ENCODE measurements at places on chromosomes 12 and 14.

DNA sequence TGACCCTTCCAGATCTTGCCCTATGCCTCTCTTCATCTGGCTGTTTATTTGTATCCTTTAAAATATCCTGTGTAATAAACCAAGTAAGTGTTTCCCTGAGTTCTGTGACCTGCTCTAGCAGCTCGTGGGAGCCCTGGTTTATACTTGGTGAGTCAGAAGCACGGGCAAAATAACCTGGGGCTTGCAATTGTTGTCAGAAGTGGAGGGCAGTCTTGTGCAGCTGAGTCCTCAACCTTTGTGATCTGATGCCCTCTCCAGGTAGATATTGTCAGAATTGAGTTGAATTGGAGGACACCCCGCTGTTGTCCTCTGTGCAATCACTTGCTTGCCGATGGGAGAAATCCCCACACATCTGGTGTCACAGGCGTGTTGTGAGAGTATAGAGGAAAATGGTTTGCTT, 62.5 kb upstream of the PRICKLE1 start:
- no peak for DNase-seq

- DNase-seq: no peak
Measured at GRCh38 chr14:81222691-81223090, 1.9 kb upstream of the GTF2A1 start.

GRCh38 chr12:110846615-110847566, at the start of gene CCDC63:
Gene CCDC63 (plus strand): TSS chr12:110846987. CDS start chr12:110852955, 5,968 bp downstream.
- no peak for DNase-seq

DNA sequence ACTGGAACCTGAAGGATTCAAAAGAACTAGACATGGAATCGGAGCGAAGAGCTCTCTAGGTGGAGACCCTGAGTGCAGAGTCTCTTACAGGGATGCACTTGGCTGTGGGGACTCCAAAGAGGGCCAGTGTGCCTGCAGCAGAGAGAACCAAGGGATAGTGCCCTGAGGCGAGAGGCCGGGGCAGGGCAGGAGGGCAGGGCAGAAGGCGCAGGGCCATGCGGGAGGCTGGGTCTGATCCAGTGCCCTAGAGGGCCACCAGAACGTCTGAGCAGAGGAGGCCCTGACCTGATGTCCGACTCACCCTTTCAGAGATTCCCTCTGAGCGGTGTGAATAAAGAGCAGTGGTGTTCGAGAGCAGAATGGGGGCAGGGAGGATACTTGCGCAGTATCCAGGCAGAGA, 205.4 kb upstream of the FKBP4 start:
- DNase-seq: no peak

DNA sequence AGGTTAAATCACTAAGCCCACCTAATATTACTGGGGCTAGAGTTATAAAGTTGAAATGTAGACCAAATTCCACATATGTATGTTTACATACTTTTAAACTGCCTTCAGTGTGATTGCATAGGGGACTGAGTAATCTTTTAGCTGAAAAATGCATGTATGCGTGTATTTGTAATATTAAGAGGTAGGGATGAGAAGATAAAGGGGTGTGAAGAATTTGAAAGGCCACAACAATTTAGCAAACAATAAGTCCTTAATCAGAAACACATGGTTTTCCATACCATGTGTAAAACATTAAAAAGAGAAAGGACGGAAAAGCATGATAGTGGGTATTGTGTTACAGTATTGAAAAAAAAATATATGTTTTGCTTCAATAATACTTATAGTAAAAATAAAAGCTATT, 919.9 kb upstream of the FLRT2 start:
- DNase-seq: no peak

DNA sequence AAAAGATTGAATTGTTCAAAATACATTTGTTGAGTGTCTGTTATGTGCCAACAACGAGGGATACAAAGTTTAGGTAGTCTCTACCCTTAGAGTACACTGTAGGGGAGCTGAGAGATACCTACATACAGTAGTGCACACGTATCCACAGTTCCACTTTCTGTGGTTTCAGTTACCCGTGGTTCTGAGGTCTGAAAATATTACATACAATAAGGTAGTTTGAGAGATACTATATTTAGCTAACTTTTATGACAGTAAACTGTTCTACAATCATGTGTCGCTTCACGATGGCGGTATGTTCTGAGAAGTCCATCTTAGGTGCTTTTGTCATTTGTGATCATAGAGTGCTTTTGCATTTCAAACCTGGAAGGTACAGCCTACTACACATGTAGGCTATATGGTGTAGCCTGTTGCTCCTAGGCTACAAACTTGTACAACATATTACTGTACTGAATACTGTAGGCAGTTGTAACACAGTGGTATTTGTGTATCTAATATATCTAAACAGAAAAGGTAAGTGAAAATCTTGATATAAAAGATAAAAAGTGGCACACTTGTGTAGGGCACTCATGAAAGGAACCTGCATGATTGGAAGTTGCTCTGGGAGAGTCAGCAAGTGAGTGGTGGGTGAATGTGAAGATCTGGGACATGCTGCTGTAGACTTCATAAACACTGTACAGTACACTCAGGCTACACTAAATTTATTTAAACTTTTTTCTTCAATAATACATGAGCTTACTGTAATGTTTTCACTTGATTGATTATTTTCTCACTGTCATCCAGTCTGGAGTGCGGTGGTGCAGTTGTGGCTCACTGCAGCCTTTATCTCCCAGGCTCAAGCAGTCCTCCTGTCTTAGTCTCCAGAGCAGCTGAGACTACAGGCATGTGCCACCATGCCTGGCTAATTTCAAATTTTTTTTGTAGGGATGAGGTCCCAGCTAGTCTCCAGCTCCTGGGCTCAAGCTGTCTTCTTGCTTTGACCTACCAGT, 4.0 kb downstream of the CPSF6 start:
- no peak for DNase-seq

DNA sequence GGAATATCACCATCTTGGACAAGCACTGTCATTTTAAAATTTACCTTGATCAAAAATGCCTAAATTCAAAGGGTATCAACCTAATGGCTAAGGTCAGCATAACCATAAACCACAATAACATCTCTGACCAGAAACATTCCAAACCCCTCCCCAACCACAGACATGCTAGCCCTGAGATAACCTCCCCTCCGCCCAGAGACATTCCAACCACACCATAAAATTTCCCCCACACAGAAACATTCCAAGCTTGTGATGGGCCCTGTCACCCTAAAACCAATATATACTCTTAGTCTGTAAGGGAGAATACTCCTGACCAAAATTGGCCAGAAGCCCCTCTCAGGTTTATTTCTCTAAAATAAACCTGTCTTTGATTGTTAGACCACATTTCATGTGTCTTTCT, 17.7 kb downstream of the EPYC start:
- DNase-seq: no peak

- no peak for DNase-seq
Measured at GRCh38 chr14:53701108-53701875, 255.3 kb downstream of the BMP4 start.

- DNase-seq: no peak
Measured at GRCh38 chr12:16359512-16360491, 12.4 kb downstream of the MGST1 start.

DNA sequence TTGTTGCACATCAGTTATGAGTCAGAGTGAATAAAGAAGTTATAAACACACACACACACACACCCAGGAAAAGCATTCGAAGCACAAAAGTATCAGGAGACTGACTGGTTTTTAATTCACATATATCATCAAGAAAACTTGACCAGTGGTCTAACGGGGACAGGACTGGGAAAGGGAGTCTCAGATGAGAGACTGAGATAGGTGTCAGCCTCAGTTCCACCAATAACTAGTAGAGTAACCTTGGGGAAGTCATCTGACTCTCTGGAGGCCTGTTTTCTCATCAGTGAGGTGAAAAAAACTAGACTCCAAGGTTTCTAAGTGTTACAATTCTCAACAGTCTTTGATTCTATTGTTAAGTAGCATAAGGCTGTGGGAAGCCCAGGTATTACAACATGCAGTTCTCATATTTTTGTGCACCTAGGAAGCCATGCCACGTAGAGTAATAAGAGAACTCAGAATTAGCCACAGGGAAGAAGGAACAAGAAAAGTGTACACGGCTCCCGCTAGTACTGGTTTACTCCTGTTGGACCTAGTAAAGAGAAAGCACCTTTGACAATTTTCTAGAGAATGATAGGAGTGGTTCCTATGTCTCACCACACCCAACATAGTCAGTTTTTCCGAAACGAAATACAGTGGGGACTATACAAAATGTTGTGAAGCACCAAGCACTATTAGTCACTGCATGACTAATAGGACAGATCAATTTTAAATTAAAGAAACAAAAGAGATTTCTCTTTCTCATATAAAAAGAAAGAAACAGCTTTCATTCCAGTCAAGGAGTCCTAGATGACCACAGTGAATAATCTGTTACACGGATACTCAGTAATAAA, 5.0 kb downstream of the PPTC7 start:
- DNase-seq: no peak

GRCh38 chr12:78406828-78407227, 457.7 kb upstream of the SYT1 start:
- DNase-seq: no peak

- DNase-seq: no peak
Measured at GRCh38 chr12:27063250-27063851, 19.0 kb downstream of the C12orf71 start.

DNA sequence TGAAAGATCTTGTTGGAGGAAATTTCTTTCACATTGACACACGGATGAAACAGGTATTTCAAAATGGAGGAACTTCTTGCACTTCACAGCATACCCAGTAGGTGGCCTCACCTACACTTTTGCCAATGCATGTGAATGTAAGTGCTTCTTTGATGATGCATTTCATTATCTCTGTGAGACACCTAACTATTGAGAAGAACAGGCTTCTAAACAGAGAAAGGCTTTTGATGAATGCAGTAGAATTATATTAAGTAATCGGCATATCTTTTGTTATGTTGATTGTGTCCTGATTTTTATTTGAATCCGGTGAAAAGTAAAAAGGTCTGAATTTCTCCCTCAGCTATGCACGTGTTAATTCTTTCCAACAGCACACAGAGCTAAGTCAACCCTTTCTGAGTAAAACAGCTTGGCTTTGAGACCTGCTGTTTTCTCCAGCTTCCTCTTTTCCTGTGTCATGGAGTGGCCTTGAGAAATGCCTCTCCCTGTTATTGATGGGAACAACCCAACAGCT, 399.0 kb downstream of the NAV3 start:
- DNase-seq: no peak

DNA sequence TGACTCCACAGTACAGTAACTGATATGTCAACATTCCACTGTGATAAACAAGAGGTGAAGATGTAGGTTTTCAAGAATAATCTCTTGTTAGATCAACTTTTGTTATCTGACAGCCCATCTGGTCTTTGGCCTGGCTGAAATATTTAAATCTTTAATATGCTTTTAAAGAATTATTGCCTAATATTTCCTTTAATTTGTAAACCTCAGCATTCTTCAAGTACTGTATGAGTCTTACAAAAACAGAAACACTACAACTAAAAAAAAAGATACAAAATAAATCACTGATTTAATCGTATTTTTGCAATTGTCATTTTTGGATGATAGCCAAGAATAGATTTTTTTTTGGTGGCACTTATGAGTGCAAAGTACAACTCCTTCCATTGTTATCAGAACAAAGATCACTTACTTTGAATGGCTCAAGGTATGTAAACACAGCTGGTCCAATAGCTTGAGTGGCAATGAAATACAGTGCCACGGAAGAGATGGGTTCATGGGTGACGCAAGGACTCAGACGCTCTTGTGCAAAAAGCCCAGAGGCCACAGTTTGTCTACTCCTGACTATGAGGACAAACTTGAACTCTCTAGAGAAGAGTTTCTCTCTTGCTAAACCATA, 109.5 kb downstream of the PAX9 start:
- no peak for DNase-seq

DNA sequence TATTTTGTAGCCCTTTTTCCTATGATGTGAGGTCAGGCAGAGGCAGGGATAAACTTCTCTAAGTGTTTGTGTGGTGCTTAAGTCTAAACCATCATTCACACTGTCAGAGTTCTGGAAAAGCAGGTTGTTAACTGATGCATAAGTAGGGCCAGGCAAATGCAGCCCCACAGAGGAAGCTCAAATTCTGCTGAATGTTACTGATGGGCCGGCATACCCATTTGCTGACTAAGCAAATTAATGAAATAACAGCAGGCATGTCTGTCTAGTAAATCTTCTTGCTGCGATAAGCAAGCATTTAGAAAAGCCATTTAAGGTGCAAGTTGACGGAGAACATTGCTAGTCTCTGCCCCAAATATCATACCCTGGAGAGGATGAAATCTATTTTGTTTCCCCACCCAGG, 523.2 kb upstream of the CCDC196 start:
- DNase-seq: no peak

- DNase-seq: no peak
Measured at GRCh38 chr12:107642240-107642639, 43.4 kb upstream of the PWP1 start.

GRCh38 chr12:123038486-123038885, 58.0 kb downstream of the ARL6IP4 start:
- no peak for DNase-seq

GRCh38 chr12:11067514-11067913, 5.4 kb upstream of the TAS2R46 start:
- DNase-seq: no peak

DNA sequence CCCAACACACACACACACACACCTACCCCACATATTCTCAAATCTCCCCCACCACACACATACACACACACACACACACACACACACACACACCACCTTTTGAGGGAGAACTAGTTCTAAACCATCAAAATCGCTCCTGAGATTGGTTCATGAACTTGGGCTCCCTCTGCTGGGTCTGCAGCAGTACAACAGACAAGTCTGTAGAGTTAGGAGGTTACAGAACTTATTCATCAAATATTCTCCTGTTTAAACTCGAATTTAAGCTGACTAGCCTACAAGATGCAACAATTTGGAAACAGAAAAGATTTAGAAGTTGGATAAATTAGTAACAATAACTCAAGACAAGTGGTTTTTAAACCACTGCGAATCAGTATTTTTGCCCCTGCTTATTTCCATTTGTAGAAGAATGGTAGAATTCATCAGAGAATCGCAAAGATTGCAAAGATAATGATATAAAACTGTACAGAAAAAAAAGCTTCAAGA, 136.4 kb upstream of the USP15 start:
- no peak for DNase-seq

- DNase-seq: no peak
Measured at GRCh38 chr12:112105891-112106290, 2.7 kb downstream of the NAA25 start.

- DNase-seq: no peak
Measured at GRCh38 chr14:96808619-96809406, 11.6 kb downstream of the VRK1 start.

Data from esophagus squamous epithelium (tissue), 5 donors.